Bronchial epithelial cell (primary cell): ENCODE measurements at places on chromosomes 5 and 9.

DNA sequence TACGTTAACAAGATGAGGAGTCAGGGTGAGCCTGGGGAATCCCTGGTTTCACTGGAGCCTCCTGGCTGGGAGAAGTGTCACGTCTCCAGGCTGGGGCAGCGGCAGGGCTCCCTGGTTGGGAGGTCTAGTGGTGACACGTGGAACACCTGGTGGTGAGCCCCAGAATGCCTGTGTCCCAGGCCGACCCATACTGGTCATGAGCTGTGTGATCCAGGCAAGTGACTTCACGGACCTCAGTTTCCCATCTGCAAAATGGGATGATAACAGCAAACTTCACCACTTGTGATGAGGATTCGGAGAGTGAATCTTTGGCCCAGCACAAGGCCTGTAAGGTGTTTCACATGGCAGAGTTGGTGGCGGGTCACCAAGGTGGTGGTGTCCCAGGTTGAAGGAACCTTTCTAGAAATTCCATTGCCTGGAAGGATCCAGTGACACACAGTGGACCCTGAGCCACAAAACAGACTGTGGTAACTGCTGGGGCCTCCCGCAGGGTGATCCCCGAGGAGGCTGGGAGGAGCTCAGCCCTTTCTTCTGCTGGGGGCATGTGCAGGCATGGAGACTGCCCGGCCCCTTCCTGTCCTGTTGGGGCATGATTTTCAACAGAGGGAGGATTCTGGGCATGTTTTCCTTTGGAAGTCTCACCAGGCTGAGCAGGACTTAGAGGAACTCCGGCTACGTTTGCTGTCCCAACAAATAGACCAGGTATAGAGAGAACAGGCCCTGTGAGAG, 153.9 kb upstream of the IER5L start:
- peak; percentile 97 for DNase-seq

DNA sequence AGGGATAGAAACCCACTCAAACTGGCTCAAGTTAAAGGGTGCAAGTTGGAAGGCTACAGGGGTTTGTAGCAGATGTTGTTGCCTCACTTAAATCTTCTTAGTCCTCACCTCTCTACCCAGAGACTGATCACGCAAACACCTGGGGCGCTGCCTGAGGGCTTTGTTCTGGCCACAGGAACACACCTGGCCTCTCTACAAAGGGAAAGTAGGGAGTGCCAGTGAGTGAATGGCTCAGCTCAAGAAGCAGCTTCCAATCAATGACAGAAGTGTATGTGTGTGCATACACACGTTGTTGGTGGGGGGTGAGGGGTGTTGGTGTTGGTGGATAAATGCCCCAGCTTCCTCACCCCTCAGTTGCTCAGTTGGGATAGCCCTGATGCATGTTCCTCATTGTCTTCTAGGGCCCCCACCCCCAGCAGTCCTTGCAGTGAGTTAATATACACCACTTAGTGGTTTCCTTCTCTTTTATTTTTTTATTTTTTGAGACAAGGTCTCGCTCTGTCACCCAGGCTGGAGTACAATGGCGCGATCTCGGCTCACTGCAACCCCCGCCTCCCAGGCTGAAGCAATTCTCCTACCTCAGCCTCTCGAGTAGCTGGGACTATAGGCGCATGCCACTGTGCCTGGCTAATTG, 30.6 kb upstream of the CTNNA1 start:
- DNase-seq = peak; percentile 21

- DNase-seq = peak; percentile 29
Measured at GRCh38 chr5:152331718-152332117, 73.4 kb downstream of the NMUR2 start.

- DNase-seq = no peak
Measured at GRCh38 chr5:150394912-150395687, 17.6 kb downstream of the CD74 start.

DNA sequence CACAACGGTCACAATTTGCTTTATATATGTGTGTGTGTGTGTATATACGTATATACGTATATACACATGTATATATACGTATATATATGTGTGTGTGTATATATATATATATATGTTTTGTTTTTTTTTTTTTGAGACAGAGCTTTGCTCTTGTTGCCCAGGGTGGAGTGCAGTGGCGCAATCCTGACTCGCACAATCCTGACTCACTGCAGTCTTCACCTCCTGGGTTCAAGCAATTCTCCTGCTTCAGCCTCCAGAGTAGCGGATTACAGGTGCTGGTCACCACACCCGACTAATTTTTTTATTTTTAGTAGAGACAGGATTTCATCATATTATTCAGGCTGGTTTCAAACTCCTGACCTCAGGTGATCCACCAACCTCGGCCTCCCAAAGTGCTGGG, 3.1 kb downstream of the RNF38 start:
- DNase-seq = peak; percentile 65

GRCh38 chr9:136238342-136238732, 7.3 kb downstream of the QSOX2 start:
- DNase-seq = no peak

- no peak for DNase-seq
Measured at GRCh38 chr9:120609636-120610035, 29.7 kb upstream of the CDK5RAP2 start.

- no peak for DNase-seq
Measured at GRCh38 chr5:89992201-89992600, 417.4 kb downstream of the CETN3 start.

GRCh38 chr9:11135851-11136250, 523.0 kb upstream of the PTPRD start:
- DNase-seq = no peak

- peak; percentile 75 for DNase-seq
Measured at GRCh38 chr5:131260895-131261294, 3.0 kb upstream of the CDC42SE2 start.

- DNase-seq = no peak
Measured at GRCh38 chr5:57987552-57987951, 472.3 kb downstream of the PLK2 start.

- peak; percentile 92 for DNase-seq
Measured at GRCh38 chr9:113519426-113520108, 56.0 kb downstream of the RGS3 start.

DNA sequence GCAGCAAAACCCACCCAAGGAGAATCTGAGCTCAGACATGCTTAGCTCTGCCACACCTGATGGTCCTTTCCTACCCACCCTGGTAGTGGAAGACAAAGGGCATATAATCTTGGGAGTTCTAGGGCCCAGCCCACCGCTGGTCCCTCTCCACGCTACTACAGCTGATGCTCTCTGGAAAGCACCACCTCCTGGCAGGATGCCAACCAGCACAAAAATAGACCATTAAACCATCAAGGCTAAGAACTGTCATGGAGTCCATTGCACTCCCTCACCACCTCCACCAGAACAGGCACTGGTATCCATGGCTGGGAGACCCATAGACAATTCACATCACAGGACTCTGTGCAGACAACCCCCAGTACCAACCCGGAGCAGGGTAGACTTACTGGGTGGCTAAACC, 111.0 kb upstream of the IL7R start:
- DNase-seq = no peak

DNA sequence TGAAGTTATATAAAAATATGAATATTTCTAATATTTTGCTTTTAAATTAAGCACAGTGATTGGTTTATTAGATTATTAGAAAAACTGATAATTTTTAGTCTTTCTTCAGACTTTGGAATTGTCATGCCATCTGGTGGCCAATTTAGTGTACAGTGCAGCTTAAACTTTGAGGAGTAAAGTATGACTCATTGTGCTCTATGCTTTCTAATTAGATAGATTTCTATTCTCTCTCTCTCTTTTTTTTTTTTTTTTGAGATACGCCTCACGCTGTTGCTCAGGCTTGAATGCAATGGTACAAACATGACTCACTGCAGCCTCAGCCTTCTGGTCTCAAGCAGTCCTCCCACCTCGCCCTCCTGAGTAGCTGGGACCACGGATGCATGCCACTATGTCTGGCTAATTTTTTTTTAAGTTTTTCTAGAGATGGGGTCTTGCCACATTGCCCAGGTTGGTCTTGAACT, 42.1 kb upstream of the GPR21 start:
- peak; percentile 96 for DNase-seq

DNA sequence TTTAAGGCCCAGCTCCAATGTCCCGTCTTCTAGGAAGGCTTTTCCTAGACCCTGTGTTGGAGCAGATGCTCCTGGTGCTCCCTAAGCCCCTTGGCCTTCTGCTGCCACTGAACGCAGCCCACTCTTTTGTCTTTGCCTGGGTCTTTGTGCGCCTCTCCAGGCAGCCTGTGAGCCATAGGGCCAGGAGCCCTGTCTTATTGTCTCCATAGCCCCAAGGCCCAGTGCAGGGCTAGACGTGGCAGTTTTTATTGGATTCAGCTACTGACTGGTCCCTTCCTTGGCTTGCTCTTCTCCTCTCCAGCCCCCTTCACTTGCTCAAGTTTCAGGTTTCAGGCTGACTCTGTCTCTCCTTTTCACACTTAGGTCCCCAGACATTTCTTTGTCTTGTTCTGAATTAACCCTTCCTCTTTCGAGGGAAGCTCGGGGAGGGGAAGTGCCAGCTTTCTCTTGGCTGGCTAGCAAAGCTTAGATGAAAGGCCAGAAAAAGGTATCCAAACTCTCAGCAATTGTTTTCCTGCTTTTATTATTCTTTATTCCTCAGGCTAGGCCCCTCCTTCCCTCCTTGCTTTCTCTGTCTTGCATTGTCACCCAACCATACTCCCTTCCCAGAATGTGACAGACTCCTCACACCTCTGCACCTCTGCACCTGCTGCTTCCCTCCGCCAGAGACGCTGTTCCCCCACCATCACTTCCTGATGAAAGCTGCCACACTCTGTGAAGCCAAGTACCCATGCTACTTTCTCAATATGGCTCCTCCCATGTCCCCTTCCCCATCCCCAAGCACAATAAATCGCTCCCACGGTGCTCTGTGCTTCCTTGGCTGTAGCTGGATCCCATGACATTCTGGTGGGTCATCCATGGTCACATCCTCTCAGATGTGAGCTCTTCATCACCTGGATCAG, 101.6 kb upstream of the CPEB4 start:
- DNase-seq = no peak

DNA sequence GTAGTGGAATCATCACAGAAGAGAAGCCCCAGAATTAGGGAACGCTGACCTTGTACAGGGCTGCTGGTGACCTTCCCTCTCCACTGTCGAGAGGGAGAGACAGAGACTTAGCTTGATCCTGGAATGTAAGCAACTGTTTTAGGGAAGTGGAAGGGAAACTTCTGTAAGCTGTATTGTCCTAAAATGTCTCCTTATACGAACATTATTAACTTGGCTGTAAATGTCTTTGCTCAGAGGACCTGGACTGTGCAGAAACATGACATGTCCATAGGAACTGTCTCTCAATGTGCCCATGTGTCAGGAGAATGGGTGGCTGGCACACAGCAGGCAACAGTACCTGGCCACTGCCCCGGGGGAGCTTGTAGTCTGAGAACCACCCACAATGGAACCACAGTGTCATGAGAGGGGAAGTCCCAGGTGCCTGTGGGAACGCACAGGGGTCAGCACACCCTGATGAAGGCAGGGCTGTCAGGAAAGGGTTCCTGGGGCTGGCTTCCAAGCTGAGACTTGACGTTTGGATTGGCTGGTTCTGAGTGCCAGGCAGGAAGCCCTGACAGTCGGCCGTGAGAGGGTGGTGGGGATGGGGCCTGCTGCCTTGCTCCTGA, 34.0 kb downstream of the DAP start:
- no peak for DNase-seq

DNA sequence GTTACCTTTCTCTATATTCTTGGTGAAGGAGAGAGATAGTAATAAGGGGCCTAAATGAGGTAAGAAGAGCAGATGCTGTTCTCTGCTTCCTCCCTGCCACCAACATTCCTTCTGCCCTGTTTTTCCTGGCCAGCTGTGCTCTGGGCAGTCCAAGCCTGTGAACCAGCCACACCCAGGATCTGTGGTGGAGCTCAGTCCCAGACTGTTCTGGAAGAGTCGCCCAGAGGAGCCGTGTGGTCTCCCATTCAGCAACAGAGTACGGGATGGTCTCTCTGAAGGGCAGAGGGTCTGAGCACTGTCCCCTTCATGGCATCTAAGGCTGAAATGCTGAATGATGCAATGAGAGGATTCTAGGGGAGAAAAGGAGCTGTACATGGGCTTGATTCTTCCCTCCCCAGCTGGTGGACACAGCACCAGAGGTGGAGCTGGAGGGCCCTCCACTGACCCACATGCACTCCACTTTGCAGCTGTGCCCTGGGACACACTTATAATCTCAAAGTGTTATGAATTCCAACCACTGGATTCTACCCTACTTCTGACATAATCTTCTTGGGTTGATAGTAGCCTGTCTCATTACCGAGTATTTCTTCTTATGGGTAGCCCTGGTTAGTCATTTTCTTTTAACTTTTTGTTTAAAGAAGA, 70.8 kb upstream of the RPS23 start:
- DNase-seq = no peak

- no peak for DNase-seq
Measured at GRCh38 chr5:74122979-74123590, 497.1 kb downstream of the ARHGEF28 start.

DNA sequence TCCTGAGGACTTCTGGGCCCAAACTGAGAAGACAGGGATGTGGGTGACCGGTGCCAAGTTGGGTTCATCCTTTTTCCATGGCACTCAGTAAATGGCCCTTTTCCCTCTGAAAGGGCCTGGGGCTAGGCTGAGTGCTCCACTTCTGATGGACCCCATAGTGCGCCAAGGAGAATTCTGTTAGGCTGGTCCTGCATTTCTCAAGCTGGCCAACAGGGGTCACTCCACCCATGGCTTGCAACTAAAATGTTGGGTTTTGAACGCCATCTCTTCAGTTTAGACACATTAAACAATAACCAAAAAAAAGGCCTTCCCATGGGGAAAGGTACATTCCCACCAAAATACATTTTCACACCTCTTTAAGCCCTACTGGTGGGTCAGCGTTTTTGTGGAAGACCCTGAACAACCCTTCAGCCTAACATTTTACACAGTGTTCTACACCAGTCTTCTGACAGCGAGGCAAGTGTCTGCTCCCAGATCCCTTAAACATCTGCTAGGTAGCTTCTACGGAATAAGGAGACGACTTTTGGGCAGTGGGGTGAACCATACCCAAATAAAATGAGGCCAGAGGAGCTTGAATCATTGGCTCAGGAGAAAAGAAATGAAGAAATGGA, 27.3 kb downstream of the CNTFR start:
- DNase-seq = no peak

- DNase-seq = no peak
Measured at GRCh38 chr5:93845376-93845775, 104.0 kb upstream of the POU5F2 start.

DNA sequence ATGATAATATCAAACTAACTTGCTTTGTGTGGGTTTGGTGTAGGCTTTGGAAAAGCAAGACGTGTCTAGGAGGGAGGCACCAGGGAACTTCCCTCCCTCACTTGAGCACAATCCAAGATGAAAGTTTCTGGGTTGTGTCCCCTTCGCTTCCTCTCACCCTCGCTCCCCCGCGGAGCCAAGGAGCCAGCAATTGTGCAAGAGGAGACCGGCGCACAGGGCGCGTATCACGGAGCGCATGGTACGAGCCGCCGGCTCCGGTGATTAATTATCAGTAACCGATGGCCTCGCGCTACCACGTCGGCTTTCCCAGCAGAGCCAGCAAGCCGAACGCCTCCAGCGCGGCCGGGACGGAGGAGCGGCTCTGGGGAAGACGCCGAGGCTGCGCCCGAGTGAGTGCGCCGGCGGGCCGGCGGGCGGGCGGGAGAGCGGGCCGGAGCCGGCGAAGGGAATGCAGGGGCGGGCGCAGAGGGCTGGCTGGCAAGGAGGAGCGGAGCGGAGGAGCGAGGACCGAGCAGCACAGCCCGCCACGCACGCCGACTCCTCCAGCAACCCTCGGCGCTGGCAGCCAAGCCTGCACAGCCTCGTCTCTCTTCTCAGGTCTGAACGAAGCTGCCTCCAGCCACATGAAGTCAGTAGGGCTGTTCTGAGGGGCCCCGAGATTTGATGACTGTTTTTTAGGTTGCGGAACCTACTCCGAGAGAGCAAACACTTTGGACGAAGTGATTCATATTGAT, 143.6 kb downstream of the BNC2 start:
- peak; percentile 53 for DNase-seq

GRCh38 chr5:62132276-62132675, 173.7 kb upstream of the KIF2A start:
- peak; percentile 17 for DNase-seq
